ENCODE measurements at places on chromosomes 2 and 18.

- DNase-seq = no peak
Observed at GRCh38 chr18:47075098-47075883, 39.9 kb upstream of the ELOA2 start.

DNA sequence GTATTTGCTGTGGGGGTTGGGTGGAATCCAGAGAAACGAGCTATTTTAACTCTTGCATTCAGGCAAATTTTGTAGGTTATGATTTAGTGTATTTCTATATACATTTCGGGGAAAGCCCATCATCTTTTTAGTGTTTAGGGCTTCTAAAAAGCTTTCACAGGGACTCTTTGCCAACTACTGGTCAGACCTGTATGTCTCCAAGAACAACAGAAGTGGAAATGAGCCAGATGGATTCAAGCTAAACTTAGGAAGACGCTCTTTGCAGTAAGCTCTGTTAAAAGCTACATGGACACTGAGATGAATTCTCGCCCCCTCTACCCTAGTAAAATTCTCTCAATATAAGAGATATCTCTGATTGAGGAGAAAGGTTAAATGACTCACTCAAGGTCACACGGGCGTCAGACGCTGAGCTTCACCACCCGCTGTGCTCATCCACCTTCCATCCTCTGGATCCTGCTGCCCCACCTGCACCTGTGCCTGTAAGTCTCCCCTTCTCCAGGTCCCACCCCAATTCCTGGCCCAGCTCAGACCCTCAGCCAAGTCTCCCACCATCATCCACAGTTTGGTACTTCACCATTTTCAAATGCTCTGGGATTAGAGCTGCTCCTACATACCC, 85.6 kb downstream of the MARCHF4 start:
- DNase-seq = no peak

DNA sequence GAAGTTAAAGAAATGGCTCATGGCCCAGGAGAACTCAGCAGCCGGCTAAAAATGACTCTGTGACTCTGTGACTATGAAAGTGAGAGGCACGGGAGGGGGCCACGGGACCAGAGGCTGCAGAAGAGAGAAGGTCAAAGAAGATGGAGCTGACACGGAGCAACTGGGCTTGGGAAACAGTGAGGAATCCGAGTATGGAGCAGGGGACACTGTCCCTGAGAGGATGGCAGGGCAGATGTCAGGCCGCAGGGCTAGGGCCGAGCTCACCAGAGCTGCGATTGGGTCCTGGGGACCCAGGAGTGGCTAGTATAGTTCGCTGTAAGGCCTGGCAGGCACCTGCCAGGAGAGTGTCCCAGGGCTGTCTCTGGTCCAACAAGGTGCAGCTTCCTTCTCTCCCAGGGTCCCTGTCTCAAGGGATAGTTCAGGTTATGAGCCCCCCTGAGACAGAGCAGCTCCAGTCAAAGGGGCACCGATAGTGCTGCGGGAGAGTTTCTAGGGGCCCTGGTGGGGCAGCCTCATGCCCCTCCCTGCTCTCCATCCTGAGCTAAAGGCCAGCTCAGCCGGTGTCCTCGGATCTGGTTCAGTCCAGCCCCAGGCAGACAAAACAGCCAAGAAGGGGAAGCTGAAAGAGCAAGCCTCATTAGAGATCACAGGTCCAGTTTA, 42.7 kb downstream of the CIB4 start:
- no peak for DNase-seq

GRCh38 chr2:65500310-65501040, 68.1 kb upstream of the SPRED2 start:
- no peak for DNase-seq

DNA sequence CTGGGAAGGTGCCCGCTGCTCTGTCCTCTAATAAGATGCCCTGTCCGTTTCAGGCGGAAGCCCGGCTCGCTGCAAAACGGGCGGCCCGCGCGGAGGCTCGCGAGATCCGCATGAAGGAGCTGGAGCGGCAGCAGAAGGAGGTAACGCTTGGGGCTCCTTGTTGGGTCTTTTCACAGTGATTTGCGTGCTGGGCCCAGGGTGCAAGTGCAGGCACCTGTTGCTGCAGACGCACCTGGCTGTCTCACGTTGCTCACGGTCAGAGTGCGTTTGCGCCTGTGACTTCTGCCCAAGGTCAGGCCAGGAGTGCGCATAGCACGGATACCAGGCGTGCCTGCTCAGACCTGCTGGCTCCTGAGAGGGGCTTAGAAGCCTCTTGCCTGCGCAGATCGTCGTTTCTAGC, 81.1 kb downstream of the LRRFIP1 start:
- DNase-seq = no peak

DNA sequence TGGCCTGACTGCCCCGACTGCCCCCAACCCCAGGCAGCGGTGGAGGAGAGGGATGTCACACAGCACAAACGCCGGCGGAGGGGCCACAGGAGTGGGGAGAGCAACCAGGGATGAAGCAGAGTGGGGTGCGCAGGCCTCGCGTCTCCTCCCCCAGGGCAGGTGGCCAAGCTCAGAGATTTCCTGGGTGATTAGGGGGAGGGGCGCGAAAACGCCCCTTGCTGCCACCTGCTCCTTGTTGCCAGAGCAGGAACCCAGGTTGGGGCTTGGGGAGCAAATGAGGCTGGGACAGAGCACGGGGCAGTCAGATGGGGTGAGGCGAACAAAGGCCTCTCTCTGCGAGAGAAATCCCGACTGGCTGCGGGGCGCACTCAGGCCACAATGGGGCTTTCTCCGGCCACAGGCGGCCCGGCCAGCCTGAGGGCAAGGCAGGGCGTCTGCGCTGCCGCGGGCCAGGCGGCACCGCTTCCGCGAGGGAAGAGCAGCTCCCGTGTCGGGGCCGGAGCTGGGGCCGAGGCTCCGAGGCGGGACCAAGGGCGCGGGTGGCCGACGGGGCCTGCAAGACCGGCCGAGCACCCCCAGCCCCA, 11.5 kb downstream of the TEX44 start:
- no peak for DNase-seq

- no peak for DNase-seq
Observed at GRCh38 chr2:202758604-202759003, 113.0 kb downstream of the ICA1L start.

DNA sequence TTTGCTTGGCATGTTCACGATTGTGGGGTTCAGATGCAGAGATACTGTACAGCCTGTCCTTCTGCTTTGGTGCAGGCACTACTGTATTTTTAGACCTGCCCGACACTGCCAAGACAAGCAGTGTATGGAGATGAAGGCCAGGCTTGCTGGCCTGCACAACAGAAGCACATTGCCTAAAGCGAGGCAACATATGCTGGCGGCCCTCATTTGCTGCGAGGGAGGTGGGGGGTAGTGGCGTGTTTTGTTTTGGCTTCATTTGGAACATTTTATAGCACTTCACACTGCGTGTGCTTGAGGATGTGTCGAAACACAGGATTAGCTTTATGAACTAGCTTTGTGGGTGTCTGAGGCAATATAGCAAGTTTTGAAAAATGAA, 27.0 kb downstream of the TMEM182 start:
- DNase-seq = no peak

- DNase-seq = no peak
Observed at GRCh38 chr2:45169339-45170190, 160.3 kb upstream of the SIX2 start.

DNA sequence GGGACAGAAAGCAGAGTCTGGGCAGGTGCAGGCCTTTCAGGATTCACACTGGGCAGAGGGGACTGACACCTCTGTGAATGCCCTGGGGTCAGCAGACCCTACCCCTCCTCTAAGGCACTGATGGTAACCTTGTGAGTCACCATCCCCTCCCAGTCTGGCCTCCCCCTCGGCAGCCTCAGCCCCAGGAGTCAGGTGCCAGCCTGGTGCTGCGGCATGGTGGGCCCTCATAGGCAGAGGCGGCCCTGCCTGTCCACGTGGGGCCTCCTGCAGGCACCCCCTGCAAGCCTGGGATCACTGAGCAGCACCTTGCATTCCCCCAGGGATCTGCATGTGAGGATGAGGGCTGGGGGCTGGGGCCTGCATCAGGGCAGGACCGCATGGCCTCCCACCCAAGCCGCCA, 4.8 kb upstream of the GPR17 start:
- peak; percentile 8 for DNase-seq

GRCh38 chr18:21163647-21164547, 52.3 kb upstream of the ROCK1 start:
- DNase-seq = peak; percentile 14

GRCh38 chr2:66489436-66489835, 54.5 kb downstream of the MEIS1 start:
- DNase-seq = no peak

- DNase-seq = no peak
Observed at GRCh38 chr2:135664623-135665068, 77.0 kb upstream of the UBXN4 start.

DNA sequence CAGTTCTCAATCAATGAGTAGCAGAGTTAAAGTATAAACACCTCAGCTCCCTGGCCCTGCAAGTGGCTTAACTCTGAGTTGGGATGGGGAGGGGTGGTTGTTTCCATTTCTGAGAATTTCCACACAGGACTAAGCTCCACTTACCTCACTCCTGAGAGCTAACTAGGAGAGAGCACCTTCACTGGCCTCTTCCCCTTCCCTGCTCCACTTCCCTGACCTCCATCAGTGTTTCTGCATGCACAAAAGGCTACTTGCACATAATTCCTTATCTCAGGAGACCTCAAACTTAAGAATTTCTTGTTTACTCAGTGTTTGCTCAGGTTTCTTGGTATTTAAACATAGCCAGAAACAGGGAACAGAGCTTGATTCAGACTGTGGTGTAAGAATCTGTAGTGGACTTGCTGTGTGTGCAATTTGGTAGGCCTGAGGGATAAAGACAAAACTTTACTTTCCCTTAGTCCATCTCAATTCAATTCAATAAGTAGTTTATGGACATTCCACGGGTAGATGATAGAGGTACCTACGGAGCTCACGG, 97.2 kb downstream of the PID1 start:
- DNase-seq = no peak

- DNase-seq = no peak
Observed at GRCh38 chr2:219398721-219399363, 11.1 kb upstream of the DNPEP start.

- no peak for DNase-seq
Observed at GRCh38 chr18:34942975-34943374, 98.2 kb upstream of the MAPRE2 start.

- DNase-seq = no peak
Observed at GRCh38 chr18:60020107-60020925, 120.5 kb downstream of the PMAIP1 start.

DNA sequence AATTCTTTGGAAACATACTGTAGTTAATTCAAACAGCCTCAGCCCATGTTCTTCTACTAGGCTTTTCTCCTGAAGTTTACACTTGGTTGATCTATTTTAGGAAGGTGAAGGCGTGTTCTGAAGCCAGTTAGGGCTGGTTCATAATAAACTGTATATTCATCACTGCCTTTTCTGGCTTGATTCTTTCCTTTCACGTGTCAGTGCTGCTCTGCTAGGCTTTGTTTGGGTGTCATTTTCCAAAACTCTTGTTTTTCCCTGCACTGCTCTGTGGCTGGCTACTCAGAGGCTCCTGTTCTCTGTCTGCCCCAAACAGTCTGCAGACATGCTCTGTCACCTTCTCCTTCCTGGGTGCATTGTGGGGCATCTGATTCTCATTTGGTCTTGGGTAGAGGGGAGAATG, 136.1 kb downstream of the PARD3B start:
- no peak for DNase-seq

DNA sequence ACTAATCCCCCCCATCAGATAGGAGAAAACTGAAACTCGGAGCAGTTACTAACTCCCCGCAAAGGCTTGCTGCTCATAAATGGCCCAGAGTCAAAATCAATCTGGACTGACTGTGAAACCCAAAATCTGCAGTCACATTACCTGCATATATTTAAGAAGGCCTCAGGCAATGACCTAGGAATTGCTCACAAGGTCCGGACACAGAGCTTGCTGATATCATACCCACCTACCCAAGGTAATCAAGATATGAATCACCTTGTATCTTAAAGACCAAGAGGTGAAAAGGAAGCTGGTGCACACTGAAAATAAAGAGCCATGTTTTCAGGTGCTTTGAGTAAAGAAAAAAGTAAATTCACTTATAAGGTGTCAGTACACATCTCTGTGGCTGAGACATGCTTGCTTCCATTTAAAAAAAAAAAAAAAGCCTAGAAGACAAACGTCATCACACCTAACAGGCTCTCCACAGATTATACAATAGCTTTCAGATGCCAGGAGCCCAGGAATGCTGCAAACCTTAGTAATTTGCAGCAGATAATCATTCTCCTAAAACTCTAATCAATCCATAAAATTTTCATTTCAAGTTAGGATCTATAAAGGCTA, 195.4 kb downstream of the ZEB2 start:
- DNase-seq = peak; percentile 38

- no peak for DNase-seq
Observed at GRCh38 chr2:96427917-96428316, 77.2 kb downstream of the NEURL3 start.

GRCh38 chr2:184677171-184677570, 78.8 kb downstream of the ZNF804A start:
- DNase-seq = no peak

- DNase-seq = no peak
Observed at GRCh38 chr18:29523371-29523770, 1346.4 kb upstream of the CDH2 start.

DNA sequence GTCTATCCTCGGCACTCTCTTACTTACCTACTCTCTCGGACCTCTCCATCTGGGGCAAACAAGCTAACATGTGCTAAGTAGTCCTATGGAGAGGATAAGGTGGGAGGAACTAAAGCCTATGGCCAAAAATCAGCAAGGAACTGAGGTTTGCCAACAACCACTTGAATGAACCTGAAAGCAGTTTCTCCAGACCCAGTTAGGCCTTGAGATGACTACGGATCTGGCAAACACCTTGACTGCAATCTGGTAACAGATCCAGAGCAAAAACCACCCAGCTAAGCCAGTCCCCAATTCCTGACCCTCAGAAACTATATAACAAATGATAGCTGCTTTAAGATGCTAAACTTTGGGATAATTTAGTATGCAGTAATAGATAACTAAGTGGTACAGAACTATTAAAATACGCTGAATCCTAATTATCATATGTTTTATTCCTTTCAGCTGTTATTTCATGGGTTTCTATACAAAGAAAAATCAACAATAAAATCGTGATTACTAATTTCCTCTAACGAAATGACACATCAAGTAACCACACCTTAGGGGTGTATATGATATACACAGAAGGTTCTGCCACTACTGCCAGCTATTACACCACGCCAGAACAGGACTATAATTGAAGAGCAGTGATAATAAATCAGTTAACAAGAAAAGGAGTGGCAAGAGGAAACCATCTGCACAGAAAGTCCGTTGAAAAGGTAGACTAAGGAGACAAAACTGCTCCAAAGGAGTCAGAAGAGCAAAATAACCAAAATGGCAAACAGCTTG, 3.2 kb downstream of the FARSB start:
- peak; percentile 18 for DNase-seq

DNA sequence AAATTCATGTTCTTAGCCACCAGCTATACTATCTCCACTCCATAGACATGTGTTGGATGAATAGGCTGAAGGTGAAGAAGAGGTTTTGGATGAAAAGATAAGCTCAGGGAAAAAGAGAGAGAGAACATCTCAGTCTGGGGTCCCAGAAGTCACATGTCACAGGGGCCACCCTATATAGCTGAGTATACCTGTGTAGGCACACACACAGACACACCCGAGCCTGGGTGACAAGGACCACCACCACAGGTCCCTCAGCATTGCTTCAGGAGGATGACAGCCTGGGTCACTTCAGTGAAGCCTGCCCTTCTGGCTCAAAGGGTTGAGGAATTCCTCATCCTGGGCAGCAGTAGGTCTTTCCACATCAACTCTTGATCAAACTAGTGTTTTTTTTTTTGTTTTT, 56.2 kb downstream of the POLR1A start:
- DNase-seq = no peak

- no peak for DNase-seq
Observed at GRCh38 chr18:9616049-9616448, 1.7 kb upstream of the PPP4R1 start.

- no peak for DNase-seq
Observed at GRCh38 chr2:10412380-10412779, 35.7 kb downstream of the ODC1 start.

- DNase-seq = no peak
Observed at GRCh38 chr18:52394602-52395001, 54.6 kb downstream of the DCC start.
